Stimulated activated CD8-positive, alpha-beta memory T cell treated with anti-CD3 and anti-CD28 coated beads, Interleukin-2, amount 100 ng/mL, for 1 hour (primary cell): ENCODE measurements at places on chromosomes 12 and 14.

GRCh38 chr12:15862840-15863239 lies 19.3 kb upstream of the STRAP start:
- DNase-seq, result no peak

- DNase-seq, result no peak
Observed at GRCh38 chr12:97968641-97969197, 506.1 kb downstream of the RMST start.

- no peak for DNase-seq
Observed at GRCh38 chr14:22845821-22846625, 9.6 kb downstream of the MMP14 start.

- DNase-seq, result no peak
Observed at GRCh38 chr14:42002141-42002540, 395.5 kb downstream of the LRFN5 start.

GRCh38 chr12:38689704-38690103 lies 215.7 kb downstream of the CPNE8 start:
- DNase-seq, result no peak

DNA sequence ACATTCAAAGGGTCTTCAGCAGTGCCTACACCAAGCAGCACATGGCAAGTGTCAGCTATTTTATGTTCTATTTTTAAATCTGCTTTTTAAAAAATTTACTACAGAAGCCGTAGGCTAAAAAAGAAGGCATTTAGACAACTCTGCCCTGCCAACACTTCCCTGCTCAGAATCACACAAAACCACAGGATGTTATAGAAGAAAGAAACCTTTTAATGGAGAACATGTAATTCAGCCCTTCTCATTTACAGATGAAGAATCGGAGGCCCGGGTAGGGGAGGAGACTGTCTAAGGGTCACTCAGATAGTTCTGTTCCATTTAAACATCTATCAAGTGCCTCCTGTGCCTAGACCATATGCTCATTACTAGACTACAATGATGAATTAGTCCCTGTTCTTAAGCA lies 171.8 kb upstream of the NTF3 start:
- no peak for DNase-seq

DNA sequence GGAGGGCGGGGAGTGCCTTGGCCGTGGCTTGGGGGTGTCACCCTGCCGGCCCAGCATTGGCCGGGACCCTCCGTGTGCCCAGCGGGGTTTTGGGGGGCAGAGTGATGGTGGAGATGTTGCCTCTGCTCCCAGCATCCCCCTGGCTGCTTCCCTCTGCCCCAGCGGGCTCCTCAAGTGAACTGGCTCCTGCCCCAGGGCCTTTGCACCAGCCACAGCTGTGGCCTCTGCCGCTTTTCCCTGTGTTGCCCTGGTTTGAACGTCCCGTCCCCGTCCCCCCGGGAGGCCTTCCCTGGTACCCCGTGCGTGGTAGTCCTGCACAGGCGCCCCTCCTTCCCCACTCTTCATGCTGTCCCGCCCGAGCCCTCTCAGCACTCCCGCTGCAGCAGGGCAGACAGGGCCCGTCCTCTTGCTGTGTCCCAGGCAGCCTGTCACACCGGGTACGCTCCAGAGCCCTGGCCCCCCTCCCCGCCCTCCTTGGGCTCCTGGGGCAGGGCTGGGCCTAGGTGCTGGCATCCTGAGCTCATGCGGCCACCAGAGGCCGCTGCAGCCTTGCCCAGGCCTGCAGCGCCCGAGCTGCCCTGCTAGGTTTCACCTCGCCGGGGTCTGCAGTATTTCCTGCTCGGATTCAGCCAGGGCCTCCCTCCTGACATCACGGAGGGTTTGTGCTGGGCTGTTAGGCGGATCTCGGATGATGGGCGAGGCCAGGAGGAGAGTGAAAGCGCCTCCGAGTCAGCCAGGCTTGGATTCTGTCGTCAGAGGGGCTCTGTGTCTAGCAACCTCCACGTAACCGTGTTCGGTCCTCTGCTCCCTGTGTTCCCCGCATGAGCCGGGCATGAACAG lies 9.5 kb downstream of the NOC4L start:
- peak; percentile 35 for DNase-seq

DNA sequence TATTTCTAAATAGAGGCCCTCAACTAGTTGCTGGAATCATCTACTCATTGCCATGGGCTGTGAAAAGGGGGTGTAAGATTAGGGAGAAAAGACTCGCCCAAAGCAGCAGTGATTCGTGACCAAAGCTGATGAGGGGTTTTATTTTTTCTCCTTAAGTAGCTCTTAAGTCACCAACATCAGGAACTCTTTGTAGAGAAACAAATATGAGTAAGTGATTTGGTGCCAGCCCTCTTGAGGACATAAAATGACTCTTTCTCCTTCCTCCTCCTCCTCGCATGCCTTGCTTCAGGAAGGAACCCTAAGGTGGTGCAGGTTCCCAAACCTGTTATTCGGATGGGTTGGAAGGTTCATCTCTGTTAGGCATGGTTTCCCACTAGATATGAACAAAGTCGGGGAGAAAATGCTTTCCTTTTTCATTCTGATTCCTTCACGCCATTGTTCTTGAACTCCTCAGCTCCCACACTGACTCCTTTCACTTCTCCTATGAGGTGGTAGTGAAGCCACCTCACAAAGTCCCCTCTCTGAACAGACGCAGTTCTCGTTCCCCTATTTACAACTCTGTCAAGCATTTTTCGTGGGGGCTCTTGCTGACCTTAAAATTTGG lies 113.4 kb downstream of the ETV6 start:
- DNase-seq, result no peak

- no peak for DNase-seq
Observed at GRCh38 chr14:91350813-91351511, 66.7 kb downstream of the CCDC88C start.

DNA sequence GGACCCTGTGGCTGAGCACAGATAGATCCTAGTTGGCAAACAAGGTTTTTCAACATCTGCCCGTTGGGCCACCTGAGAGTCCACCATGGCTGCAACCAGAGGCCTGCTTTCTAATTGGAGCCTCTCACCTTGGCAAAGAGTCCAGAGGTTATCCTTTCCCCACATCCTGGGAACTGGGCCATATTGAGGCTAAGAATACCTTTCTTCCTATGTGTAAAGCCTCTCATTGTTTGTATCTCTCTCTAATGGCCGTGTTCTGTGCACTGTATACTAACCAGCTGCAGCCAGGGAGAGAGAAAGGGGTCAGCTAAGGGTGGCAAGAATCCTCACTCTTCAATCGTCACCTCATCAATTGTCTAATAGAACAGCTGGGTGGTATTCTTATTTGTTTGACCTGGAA lies 79.1 kb upstream of the ST8SIA1 start:
- no peak for DNase-seq

DNA sequence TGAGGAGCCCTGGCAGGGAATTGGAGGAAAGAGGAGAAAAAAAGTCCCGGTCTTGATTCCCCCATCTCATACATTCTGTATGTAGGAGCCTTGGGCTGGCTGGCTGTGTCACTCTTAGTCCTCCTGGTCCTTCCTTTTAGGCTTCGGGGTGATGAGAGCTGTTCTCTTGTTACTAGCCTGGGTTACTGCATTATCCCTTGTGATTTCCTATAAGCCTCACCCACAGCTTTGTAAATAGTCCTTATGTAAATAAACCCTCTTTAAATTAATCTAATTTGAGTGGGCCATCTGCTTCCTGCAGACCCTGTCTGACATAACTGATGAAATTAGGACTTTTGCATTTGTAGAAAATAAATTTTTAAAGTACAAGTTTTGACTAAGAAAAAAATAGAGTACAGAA lies 19.2 kb downstream of the DNM1L start:
- no peak for DNase-seq

GRCh38 chr12:113850309-113851056 lies 115.6 kb downstream of the RBM19 start:
- no peak for DNase-seq

- no peak for DNase-seq
Observed at GRCh38 chr12:118689793-118690192, 291.5 kb upstream of the SRRM4 start.

GRCh38 chr14:66008631-66009030 lies 477.5 kb upstream of the CCDC196 start:
- DNase-seq, result no peak
